Naive thymus-derived CD8-positive, alpha-beta T cell (primary cell): ENCODE measurements at places on chromosomes 6 and 20. TPM values are rescaled to one million over a fixed set of nuclear protein-coding genes. Genes with fewer than 3 reads are reported as not detected.

The GPR63 gene
- 0.18 TPM for total RNA-seq

The NCOA7 gene
- 48.0 TPM for total RNA-seq

The SOX18 gene
- total RNA-seq: not detected

The LY6G6F gene
- not detected for total RNA-seq

The TULP1 gene
- total RNA-seq: not detected

The SLPI gene
- not detected for total RNA-seq

The KCNQ5 gene
- total RNA-seq: 9.4 TPM

The CD109 gene
- total RNA-seq: 0.47 TPM
